Temporal lobe (tissue), 4 donors: ENCODE measurements at places on chromosomes 13 and 19. TPM values are rescaled to one million over a fixed set of nuclear protein-coding genes. Genes with fewer than 3 reads are reported as not detected.

The CATSPERD gene
- 0.25 TPM for total RNA-seq

The ATCAY gene
- 85.8 TPM for total RNA-seq

The VSTM2B gene
- 15.5 TPM for total RNA-seq

The UQCRFS1 gene
- 22.1 TPM for total RNA-seq

The TTYH1 gene
- total RNA-seq: 79.7 TPM

The ZNF492 gene
- total RNA-seq: 1.5 TPM

The GPR183 gene
- total RNA-seq: 0.98 TPM

The CASP14 gene
- total RNA-seq: not detected

The CA11 gene
- total RNA-seq: 5.2 TPM

The DCAF15 gene
- 12.5 TPM for total RNA-seq

The ETV2 gene
- total RNA-seq: not detected

The AMER2 gene
- 129 TPM for total RNA-seq

The TIMM50 gene
- total RNA-seq: 34.7 TPM

The RNF6 gene
- 16.2 TPM for total RNA-seq

The C19orf81 gene
- not detected for total RNA-seq

The ZNF665 gene
- 2.7 TPM for total RNA-seq

The FXYD3 gene
- total RNA-seq: not detected

The PCDH17 gene
- 84.8 TPM for total RNA-seq

The MBD3L3 gene
- not detected for total RNA-seq

The CCDC70 gene
- total RNA-seq: not detected

The ZNF91 gene
- total RNA-seq: 573 TPM

The PROSER1 gene
- 21.1 TPM for total RNA-seq

The LGALS14 gene
- total RNA-seq: not detected

The SOX21 gene
- 3.9 TPM for total RNA-seq

The MAP3K10 gene
- 28.5 TPM for total RNA-seq

The ZSCAN22 gene
- 2.2 TPM for total RNA-seq
